ENCODE measurements at places on chromosomes 12 and 14.
A peak's percentile ranks its signal among the peaks of the same experiment; 100 is the strongest.

DNA sequence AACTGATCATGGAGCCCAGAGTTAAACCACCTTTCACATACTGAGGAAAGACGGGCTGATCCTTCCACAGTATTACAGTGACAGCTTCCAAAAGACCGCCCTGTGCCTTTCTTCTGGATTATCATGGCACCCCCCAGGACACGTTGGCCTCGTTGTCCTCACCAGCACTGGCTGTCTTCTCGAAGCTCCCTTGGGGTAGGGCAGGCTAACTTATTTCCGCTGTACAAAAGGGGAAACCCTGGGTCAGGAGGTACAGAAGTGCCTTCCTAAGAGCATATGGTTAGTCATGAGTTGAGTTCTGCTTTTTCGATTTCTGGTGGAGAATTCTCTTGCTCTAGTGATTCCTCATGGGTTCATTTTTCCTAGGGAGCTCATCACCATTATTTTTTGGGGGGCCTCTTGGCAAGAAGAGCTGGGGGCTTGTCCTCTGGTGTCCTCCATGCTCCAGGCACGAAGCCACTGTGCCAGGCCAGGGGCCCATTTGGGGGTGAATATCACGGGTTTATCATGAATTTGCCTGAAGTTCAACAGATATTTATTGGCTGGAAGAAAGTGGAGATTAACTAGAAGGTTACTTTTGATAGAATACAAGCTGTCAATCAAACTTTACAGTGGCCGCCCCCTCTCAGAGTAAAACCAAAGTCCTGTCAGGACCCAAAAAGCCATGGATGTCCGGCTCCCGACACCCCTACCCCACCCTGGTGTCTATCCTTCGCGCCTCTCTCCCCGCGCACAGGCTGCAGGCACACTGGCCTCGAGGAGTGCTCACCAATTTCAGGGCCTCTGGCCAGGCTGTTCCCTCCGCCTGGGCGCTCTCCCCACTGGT is 8.8 kb upstream of the TRAF3 start:
- peak; percentile 52 for DNase-seq

- DNase-seq = peak; percentile 25
Observed at GRCh38 chr12:79069009-79069408, 204.4 kb downstream of the SYT1 start.

- no peak for DNase-seq
Observed at GRCh38 chr14:55986069-55986468, 132.1 kb upstream of the PELI2 start.

DNA sequence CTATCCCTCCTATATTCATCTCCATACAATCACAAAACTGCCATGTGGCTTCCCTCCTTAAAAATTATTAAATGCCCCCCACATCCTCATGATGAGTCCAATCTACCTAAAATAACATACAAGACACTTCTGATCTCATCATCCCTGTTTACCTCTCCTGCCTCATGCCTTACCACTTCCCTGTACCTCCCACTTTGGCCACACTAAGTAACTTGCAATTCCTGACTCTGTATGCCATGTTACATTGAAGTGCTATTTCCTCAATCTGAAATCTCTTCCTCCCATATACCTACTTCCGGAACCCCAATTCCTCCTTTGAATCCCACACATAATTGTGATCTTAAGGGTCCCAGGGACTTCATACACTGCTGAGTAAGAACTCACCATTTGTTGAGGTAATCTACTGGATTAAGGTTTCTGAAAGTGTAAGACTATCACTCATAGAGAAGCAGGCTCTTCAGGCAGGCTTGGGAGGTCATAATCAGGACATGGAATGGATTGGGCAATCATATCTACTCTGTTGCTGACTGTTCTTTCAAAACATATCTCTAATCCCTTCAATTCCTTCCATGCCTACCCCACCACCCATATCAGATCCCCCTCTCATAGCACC is 117.6 kb upstream of the PLEKHG7 start:
- no peak for DNase-seq

- DNase-seq = no peak
Observed at GRCh38 chr12:57619434-57620244, 8.4 kb downstream of the ARHGEF25 start.

- DNase-seq = no peak
Observed at GRCh38 chr14:100062590-100062989, 2.6 kb upstream of the EVL start.

DNA sequence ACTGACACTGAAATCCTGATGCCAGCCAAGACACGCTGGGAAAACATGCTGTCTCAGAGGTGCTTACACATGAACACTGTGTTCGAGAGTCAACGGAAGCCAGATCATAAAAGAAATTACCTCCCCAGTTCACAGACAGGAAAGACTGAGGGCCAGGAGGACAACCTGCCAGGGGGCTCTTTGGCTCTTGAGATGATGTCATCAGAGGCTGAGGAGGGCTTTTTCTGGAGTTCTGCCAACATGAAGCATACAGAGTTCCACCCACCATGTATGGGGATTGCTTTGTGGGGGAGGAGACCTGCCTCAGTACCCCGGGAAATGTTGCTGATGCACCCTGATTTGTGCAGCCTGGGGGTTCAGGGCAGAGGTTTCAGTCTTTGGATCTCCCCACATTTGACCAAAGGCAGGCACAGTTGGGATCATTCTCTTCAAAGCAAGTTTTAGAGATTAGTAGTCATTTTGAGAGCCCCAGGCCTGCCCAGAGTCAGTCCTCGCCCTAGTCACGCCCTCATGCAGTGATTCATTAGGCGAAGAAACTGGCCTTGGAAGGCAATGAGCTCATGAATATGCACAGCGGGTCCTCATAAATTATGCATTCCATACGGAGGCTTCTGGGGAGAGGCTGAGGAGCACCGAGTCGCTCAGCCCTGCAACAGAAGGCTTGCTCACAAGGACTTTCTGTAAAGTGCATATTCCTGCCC is 34.9 kb upstream of the EML1 start:
- no peak for DNase-seq

GRCh38 chr14:59281609-59282377 is 93.3 kb downstream of the DAAM1 start:
- DNase-seq = no peak

- no peak for DNase-seq
Observed at GRCh38 chr12:16474801-16475200, 127.4 kb downstream of the MGST1 start.

- no peak for DNase-seq
Observed at GRCh38 chr14:103362780-103363179, 22.4 kb upstream of the MARK3 start.

DNA sequence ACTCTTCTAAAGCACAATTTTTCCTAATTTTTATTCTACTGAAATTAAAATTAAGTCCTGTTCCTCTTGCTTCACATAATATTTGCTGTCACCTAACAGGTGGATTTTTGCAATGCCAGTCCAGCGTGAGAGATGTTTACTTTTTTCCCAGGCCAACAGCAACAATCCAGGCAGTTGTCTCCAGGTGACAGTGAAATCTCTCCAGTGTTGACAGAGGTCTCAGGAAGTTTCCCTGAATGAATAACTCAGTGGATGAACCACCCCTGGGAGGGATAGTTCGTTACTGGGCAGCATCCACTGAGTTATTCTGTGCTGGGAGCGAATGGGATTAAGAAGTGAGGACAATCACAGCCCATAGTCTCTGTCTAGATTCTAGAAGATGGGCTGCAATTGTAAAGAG is 7.1 kb upstream of the NT5DC3 start:
- no peak for DNase-seq

- DNase-seq = no peak
Observed at GRCh38 chr12:10562306-10562933, 51.0 kb downstream of the MAGOHB start.

GRCh38 chr12:26275313-26276131 is 80.1 kb downstream of the SSPN start:
- no peak for DNase-seq

GRCh38 chr14:69115407-69116185 is 37.3 kb downstream of the DCAF5 start:
- no peak for DNase-seq

DNA sequence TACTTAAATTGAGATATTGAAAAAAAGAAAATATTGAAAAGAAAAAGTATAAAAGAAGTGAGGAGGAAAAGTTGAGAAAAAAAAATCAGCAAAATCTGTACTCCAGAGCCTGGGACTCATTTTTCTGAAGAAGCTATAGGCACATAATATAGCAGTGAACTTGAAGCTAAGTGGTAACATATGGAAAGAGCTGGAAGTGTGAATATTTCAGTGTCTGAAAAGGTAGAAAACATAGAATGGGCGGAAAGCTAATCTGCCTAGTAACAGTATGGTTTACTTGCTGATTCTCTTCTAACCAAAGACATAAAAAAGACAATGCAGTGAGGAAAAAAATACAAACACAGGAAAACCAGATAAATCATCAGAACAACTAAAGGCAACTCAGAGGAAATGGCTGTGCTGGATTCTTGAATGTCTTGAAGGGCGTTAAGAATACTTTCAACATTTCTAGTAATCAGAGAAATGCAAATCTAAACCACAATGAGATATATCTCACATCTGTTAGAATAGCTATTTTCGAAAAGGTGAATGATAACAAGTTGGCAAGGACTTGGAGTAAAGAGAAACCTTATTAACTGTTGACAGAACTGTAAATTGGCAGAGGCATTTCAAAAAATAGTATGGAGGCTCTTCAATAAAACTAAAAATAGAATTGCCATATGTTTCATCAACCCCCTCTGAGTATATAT is 784.6 kb downstream of the LRFN5 start:
- no peak for DNase-seq

DNA sequence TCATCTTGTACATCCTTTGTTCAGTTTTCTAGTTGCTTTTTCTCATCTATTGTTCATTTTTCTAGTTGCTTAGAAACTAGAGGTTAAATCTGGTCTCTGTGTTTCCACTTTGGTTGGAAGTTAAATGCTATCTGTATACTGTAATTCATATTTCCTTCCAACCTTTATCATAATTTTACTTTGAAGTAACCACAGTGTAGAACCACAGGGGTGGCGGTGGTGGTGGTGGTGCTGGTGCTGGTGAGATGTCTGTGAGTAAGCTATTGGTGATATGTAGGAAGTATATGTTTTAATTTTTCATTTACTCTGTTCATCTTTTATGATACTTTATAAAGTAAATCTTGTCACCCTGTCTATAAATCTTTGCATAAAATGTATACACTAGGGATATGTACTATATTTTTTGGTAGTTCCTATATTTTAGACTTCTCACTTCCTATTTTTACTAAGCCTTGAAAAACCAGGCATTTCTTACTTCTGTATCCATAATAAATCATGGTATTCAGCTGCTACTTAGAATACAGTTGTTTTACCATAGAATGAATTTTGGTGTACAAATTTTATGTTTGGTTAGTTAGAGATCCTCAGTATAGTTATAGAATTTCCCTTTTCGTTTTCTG is 31.9 kb downstream of the CCDC91 start:
- no peak for DNase-seq

GRCh38 chr12:127791217-127791616 is 475.8 kb upstream of the TMEM132C start:
- no peak for DNase-seq

- no peak for DNase-seq
Observed at GRCh38 chr12:26021534-26021933, 63.1 kb downstream of the RASSF8 start.

DNA sequence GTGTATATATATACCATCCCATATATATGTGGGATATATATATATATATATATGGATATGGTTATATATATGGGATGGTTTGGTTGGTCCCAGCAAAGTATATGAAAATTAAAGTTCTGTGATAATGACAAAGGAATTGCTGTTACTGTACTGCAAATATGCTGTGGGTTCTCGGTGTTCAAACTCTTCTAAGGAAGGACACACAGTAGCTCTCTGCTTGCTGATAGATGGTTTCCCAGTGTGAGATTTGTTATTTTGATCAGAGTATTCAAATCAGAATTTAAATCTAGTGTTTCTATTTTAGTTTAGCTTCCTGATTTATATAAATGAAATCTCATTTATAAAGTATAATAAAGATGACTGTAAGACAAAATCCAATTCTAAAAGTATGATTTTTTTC is 19.7 kb downstream of the SLC35E3 start:
- no peak for DNase-seq

DNA sequence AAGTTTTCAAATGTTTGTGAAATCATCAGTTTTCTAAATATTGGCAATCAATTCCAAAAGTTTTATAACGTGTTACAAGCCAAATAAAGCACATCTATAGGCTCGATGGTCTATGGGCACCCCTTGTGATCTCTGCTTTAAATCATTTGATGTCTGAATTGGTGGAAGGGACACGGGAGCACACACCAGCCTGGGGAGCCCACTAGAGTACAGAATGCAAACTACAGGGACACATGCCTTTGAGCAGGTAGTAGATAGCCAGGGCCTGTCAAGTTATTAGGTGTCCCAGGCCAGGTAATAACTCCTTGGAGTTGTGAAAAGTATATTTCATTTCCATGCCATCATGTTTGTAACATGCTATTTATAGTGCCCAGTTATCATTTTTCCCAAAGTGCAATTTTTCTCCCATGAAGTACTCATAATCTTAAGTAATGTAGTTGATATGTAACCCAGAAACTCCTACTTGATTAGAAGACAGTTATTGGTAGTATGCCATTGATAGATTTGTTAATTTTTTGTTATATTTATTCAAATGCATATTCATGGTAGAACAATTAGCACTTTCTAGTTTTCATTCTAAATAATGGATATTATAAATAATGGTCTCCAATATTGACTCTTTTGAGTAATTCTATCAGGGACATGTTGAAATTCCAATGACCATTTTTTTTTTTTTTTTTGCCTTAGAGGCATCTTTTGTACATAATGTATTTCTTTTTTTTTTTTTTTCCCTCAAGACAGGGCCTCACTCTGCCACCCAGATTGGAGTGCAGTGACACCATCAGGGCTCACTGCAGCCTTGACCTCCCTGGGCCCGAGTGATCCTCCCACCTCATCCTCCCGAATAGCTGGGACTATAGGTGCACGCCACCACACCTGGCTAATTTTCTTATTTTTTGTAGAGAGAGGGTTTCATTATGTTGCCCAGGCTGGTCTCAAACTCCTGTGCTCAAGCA is 96.9 kb upstream of the FGD4 start:
- DNase-seq = peak; percentile 54

DNA sequence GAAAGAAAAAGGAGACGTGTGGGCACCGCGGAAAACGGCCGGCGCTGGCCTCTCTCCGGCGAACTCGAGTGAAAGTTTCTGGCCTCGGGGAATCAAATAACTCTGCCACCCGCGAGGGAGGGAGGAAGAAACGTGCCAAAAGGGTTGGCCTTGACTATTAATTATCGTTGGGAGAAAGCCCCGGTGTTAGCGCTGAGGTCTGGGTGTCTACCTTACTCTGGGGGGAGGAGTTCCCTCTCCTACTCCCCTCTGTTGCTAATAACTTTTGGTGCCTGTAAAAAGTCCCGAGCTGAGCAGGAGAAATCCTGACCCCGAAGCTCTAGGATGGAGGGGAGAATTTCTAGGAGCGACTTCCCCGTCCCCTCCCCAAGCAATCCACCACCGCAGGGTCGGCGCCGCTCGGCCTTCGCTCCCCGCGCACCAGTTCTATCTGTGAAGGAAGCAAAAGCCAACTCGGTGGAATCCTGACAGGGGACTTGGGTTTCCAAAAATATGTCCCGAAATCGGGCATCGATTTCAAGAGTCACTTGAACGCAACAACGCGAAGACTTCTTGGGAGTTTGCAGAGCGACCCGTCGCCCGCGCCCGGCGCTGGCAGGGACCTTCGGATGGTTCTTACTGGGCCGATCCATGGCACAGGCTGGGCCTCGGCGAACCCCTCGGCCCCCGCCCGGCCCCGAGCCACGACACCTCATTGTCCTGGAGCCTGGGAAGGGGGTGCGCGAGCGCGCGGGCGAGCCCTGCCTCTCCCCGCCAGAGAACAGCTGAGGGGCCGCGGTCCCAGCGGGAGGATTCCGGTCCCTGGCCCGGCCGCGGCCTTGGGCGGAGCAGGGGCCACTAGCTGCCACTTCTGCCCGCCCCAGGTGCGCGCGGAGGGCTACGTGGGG is 1.7 kb downstream of the OTX2 start:
- no peak for DNase-seq

All from GM18507 (cell line).